ENCODE measurements at places on chromosomes 13 and 19. TPM values are rescaled to one million over a fixed set of nuclear protein-coding genes. Genes with fewer than 3 reads are reported as not detected.

GRCh38 chr19:16338470-16339360, 14.1 kb downstream of the KLF2 start:
- peak overlapping the region; percentile 40 for H3K27ac ChIP-seq
- H3K36me3 ChIP-seq = no peaks in the 10 kb centered on the region
- peaks cover 33% of the 10 kb centered on the region for H3K4me1 ChIP-seq

GRCh38 chr19:47544476-47544875, 28.5 kb downstream of the ZNF541 start:
- peaks cover 7% of the 10 kb centered on the region for H3K4me1 ChIP-seq
- no peak overlapping the region for H3K27ac ChIP-seq
- no peaks in the 10 kb centered on the region for H3K36me3 ChIP-seq
- no peak for DNase-seq
- H3K27me3 ChIP-seq = peaks cover 19% of the 10 kb centered on the region
- H3K4me3 ChIP-seq = no peak overlapping the region

TRPC4 gene
- polyA plus RNA-seq = 0.23 TPM

- peak overlapping the region; percentile 60 for H3K27ac ChIP-seq
- H3K36me3 ChIP-seq = no peaks in the 10 kb centered on the region
- peak; percentile 78 for DNase-seq
- H3K4me3 ChIP-seq = no peak overlapping the region
- no peaks in the 10 kb centered on the region for H3K27me3 ChIP-seq
Observed at GRCh38 chr13:26991508-26992181, 180.0 kb downstream of the USP12 start.

ZNF433 gene
- polyA plus RNA-seq = 3.2 TPM

JAK3 gene
- 3.2 TPM for polyA plus RNA-seq

DNA sequence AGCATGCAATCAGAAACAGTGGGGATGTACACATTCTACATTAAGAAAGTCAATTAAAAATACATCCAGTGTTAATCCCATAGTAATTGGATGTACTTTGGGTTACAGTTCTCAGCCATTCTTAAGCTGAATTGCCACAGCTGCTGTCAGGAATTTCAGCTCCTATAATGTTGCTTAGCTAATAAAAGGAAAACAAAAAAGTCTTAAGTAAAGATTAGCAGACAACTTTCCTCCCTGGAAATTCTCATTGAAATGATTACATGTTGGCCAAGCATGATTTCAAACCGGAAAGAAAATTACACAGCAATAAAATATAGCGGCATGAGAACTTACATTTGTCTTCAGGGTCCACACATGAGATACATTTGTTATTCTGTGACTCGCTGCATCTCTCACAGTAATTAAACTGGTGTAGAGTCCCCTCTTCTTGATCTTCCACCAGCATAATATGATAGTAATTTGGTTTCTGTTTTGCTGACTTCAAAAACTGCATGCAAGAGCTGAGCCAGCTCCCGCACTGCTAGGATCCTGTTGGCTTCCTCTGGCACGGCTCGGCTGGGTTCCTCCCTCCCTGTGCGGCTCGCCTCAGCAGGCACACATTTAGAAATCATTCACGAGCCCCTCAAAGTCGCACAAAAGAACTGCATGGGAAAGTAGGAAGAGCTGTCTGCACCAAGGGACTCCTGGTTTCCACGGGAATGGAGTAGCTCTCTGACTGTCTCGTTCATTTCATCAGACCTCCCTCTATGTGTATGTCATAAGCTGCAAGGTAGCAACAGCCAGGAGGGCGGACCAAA, at the start of gene HTR2A:
Gene HTR2A (minus strand): TSS at position 713 of the 797 bp plus-strand sequence. CDS start 1,147 bp downstream, outside the sequence.
- no peaks in the 10 kb centered on the region for H3K27me3 ChIP-seq
- H3K27ac ChIP-seq = no peak within 1 kb of the TSS
- H3K4me3 ChIP-seq = peak within 1 kb of the TSS; percentile 41

DNA sequence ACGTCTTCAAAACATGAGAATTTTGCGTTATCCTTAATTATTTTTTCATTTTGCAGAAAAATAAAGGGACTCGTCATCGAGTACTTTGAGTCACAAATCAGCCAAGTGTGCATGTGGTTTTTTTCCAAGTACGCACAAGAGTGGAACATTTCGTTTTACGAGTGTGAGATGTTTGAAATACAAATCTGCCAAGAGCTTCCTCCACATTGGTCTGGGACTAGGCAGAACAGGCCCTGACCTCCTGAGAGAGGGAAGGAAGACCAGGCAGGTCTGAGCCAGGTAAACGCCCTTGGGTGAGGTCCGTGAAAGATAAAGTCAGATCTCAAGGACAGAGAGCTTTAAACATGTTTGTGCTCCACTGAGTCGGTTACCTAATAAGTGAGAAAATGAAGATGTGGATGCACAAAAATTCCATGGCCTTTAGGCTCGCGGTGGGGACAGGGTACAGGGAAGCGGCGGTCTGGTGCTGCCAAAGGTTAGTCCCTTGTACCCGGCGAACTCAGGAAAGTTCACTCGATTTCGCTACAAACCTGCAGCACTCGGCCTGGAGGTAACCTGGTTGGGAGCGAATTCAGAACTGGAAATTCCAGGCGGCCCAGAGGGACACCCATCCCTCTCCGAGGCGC, 473 bp upstream of the ITM2B start:
- peak overlapping the region; percentile 89 for H3K4me3 ChIP-seq
- H3K4me1 ChIP-seq = peaks cover 40% of the 10 kb centered on the region
- no peaks in the 10 kb centered on the region for H3K36me3 ChIP-seq
- H3K27me3 ChIP-seq = no peaks in the 10 kb centered on the region
- DNase-seq = peak; percentile 35

DNA sequence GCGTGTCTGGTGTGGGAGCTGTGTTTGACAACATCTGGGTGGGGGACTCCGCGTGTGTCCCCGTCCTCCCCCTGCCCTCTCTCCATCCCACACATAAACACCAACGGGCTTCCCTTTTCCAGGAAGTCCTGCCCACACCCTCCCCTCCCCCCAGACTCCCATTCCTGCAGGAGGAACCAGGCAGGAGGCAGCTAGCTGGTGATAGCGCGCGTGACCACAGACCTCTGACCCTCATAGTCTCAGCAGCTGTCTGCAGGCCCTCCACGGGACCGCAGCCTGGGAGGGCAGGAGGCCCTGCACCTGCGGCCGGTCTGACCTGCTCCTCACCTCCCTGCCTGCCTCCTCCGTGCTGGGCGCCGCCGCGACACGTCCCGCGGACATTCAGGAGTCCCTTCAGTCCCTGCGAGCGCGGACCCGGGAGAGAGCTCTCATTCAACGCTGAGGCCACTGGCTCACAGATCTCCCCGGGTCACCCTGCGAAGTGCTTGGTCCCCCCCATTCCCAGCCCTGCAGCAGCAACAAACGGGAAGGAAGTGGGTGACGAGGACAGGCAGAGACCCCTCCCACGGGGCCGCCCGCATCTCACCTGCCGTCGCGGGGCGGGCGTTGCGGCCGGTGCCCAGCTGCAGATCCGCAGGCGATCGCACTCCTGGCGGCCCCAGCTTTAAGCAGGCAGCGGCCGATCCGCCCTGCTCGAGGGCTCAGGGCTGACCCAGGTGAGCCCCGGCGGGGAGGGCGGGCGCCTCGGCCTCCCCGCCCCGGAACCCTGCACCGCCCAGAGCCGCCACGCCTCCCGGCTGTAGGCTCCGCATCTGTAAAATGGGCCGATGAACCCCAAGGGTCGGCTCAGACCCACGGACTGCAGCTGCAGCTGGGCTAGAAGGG, 1.1 kb upstream of the ACP5 start:
- peaks cover 16% of the 10 kb centered on the region for H3K27me3 ChIP-seq
- H3K36me3 ChIP-seq = peaks cover 11% of the 10 kb centered on the region
- peak overlapping the region; percentile 45 for H3K4me3 ChIP-seq
- H3K4me1 ChIP-seq = peaks cover 53% of the 10 kb centered on the region
- DNase-seq = peak; percentile 70

VASP gene
- polyA plus RNA-seq = 149 TPM

GRIN2D gene
- polyA plus RNA-seq = not detected

GRCh38 chr19:2427429-2428320, at the start of gene TIMM13:
Gene TIMM13, minus strand, starts transcription at chr19:2427586. Its CDS starts 53 bp downstream, at chr19:2427533.
- peaks cover 44% of the 10 kb centered on the region for H3K4me1 ChIP-seq
- peak; percentile 99 for DNase-seq
- peak within 1 kb of the TSS; percentile 97 for H3K27ac ChIP-seq
- H3K27me3 ChIP-seq = no peaks in the 10 kb centered on the region

USHBP1 gene
- 4.1 TPM for polyA plus RNA-seq

MIA gene
- 2.8 TPM for polyA plus RNA-seq

DNA sequence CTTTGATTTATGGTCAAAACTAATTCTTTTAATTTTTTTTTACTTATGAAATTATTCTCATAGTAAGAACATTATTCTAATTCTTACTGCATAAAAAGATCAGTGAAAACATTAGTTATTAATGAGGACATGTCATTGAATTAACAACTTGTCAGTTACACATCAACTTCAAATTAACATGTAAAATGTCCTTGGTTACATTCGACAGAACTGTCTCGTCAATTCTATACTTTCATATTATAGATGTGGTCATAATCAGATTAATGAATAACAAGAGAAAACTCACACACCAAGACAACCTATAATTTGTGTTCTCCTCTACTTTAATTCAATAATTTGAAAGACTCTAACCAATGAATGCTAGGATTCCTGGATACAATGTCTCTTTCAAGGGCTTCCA, 66.7 kb downstream of the KATNAL1 start:
- no peaks in the 10 kb centered on the region for H3K27me3 ChIP-seq
- H3K4me3 ChIP-seq = no peak overlapping the region

GRCh38 chr13:33441015-33441414, 155.5 kb upstream of the STARD13 start:
- H3K36me3 ChIP-seq = no peaks in the 10 kb centered on the region
- H3K27me3 ChIP-seq = no peaks in the 10 kb centered on the region
- DNase-seq = peak; percentile 43
- H3K4me1 ChIP-seq = no peaks in the 10 kb centered on the region
- no peak overlapping the region for H3K4me3 ChIP-seq
- no peak overlapping the region for H3K27ac ChIP-seq

ZNF534 gene
- polyA plus RNA-seq = 0.08 TPM

GRCh38 chr19:45147835-45148676, 12.7 kb downstream of the NKPD1 start:
- peaks cover 55% of the 10 kb centered on the region for H3K36me3 ChIP-seq
- peaks cover 16% of the 10 kb centered on the region for H3K4me1 ChIP-seq
- peaks cover 30% of the 10 kb centered on the region for H3K27me3 ChIP-seq
- no peak for DNase-seq
- H3K27ac ChIP-seq = no peak overlapping the region

SPTBN4 gene
- polyA plus RNA-seq = 1.4 TPM

DNA sequence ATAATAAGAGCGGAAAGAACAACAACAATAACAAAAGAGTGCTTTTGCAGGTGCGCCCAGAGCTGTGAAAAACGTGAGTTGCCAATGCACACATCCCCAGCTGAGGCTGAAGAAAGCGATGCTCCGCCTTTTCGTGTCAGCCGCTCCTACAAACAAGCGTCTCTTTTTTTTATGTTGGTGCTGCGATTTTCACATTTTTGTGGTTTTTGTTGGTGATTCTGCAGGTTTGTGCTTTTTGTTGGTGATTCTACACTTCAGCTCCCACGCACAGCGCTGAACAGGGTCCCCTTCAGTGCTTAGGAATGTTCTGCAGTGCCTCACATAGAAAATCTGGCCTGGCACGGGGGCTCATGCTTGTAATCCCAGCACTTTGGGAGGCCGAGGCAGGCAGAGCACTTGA, 7.3 kb upstream of the SBK3 start:
- no peaks in the 10 kb centered on the region for H3K36me3 ChIP-seq
- no peak for DNase-seq
- peaks cover 12% of the 10 kb centered on the region for H3K4me1 ChIP-seq
- no peak overlapping the region for H3K27ac ChIP-seq

GRCh38 chr13:112657850-112658445, 31.9 kb upstream of the ATP11A start:
- H3K27me3 ChIP-seq = no peaks in the 10 kb centered on the region
- H3K4me3 ChIP-seq = no peak overlapping the region
- no peak for DNase-seq
- H3K36me3 ChIP-seq = no peaks in the 10 kb centered on the region
- H3K4me1 ChIP-seq = no peaks in the 10 kb centered on the region

DNA sequence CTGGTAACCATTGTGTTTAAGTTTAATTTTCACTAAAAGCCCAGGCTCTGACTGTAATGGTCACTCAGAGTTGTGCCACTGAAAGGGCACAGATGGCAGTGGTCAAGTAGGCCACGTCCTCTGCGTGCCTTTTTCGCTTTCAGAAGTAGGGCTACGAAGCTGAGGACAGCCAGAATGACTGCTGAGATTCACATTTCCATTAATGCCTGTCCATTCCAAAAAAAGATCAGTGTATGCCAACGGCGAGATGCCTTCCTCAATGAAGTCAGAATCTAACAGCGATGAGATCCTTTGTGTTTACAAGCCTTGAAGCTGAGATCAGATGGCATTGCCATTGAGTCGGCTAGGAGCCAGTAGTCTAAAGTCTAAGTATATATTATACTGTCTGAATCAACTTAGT, 311.3 kb downstream of the FGF14 start:
- no peaks in the 10 kb centered on the region for H3K27me3 ChIP-seq
- H3K36me3 ChIP-seq = no peaks in the 10 kb centered on the region
- H3K27ac ChIP-seq = no peak overlapping the region
- DNase-seq = no peak

TEX101 gene
- polyA plus RNA-seq = not detected

GRCh38 chr19:20271215-20271926, 104.4 kb downstream of the ZNF486 start:
- H3K36me3 ChIP-seq = no peaks in the 10 kb centered on the region
- H3K4me1 ChIP-seq = no peaks in the 10 kb centered on the region
- no peak overlapping the region for H3K27ac ChIP-seq
- DNase-seq = no peak

GRCh38 chr19:19540715-19541515, 2.9 kb downstream of the CILP2 start:
- H3K4me1 ChIP-seq = peaks cover 47% of the 10 kb centered on the region
- H3K27ac ChIP-seq = no peak overlapping the region
- H3K27me3 ChIP-seq = peaks cover 54% of the 10 kb centered on the region
- no peaks in the 10 kb centered on the region for H3K36me3 ChIP-seq

SOHLH2 gene
- not detected for polyA plus RNA-seq

ODAD3 gene
- polyA plus RNA-seq = 0.62 TPM

DNA sequence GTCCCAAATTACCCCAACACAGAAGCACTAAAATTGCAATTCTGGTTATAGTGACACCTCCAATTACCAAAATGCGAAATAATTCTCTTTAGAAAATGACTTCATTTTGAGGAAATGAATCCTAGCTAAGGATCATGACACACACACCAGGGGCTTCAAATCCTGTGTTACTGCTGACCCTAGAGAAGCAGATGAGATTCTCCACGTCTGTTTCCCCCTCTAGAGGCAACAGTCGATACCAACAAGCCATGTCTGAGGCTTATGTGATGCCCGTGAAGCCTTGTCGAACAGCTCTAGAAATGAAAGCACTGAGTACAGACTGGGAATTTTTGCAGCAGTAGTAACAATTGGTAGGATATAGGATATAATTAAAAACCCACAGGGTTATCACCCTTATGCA, 153.6 kb upstream of the TMTC4 start:
- DNase-seq = no peak
- no peaks in the 10 kb centered on the region for H3K4me1 ChIP-seq
- no peak overlapping the region for H3K4me3 ChIP-seq
- H3K27me3 ChIP-seq = no peaks in the 10 kb centered on the region

DDX49 gene
- polyA plus RNA-seq = 65.1 TPM

MBD3L2 gene
- not detected for polyA plus RNA-seq

GRCh38 chr13:112692104-112692503, 2.3 kb downstream of the ATP11A start:
- H3K4me3 ChIP-seq = peak overlapping the region; percentile 86
- peaks cover 7% of the 10 kb centered on the region for H3K36me3 ChIP-seq
- no peak overlapping the region for H3K27ac ChIP-seq
- H3K27me3 ChIP-seq = no peaks in the 10 kb centered on the region
- H3K4me1 ChIP-seq = peaks cover 48% of the 10 kb centered on the region

GRCh38 chr19:19033176-19033425, 216 bp downstream of the SUGP2 start:
- no peaks in the 10 kb centered on the region for H3K27me3 ChIP-seq
- DNase-seq = no peak
- peak overlapping the region; percentile 96 for H3K27ac ChIP-seq
- peaks cover 38% of the 10 kb centered on the region for H3K36me3 ChIP-seq
- peaks cover 41% of the 10 kb centered on the region for H3K4me1 ChIP-seq
- H3K4me3 ChIP-seq = peak overlapping the region; percentile 97
